ENCODE measurements at places on chromosomes 1 and 21. TPM values are rescaled to one million over a fixed set of nuclear protein-coding genes. Genes with fewer than 3 reads are reported as not detected.
A peak's percentile ranks its signal among the peaks of the same experiment; 100 is the strongest.

The CAMTA1 gene
- 102 TPM for total RNA-seq

The BSND gene
- 0.30 TPM for total RNA-seq

GRCh38 chr1:42913426-42914091 lies 45.1 kb downstream of the SLC2A1 start:
- peak; percentile 70 for DNase-seq

GRCh38 chr1:198238121-198238520 lies 81.3 kb downstream of the NEK7 start:
- DNase-seq: no peak

- no peak for DNase-seq
Measured at GRCh38 chr1:151146072-151146411, 389 bp downstream of the SEMA6C start.
